T-helper 2 cell (primary cell): ENCODE measurements at places on chromosomes 7 and 10.

DNA sequence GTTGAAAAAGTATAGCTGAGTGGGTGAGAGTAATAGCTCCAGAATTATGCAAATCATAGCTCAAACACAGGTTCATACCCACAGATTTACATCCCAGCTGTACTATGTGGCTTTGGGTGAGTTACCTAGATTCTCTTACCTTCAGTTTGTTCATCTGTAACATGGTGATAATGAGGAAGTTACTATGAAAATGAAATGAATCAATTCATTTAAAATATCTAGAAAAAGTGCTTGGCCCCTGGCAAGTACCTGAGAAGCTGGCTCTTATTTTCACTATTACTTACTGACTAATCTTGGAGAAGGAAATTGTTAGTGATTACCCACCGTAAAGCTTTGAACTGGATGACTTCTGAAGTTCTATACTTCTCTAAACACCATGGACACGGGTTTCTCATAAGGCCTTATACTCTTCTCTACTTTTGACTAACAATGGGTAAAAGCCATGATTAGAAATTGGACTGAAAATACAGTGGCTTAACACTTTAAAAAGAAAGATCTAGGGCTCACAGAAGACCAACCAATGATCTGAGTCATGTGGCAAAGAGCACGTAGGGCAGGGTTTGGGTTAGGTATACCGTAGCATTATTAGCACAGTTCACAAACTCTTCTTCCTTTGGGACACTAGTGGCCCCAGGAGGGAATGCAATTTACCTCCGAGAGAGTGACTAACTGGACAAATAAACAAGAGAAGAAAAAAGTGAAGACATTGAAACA lies 149.2 kb downstream of the PLPP4 start:
- DNase-seq, result no peak

DNA sequence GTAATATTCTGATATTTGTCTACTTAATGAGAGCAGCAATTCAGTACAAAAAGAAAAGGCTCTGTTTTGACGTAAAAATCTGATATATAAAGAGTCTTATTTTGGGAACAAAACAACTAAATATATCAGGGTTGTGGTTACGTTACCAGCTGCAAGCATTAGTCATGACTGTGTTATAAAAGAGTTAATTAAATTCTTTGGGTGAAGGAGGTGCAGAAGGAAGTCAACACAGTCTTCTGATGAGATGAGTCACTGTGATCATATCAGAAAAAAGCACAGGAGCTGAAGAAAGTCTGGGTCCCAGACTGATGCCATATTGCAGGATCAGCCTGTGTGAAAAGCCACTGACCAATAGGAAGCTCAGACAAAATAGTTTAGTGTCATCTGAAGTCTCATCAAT lies 234.3 kb upstream of the TEX47 start:
- DNase-seq, result no peak

- no peak for DNase-seq
Observed at GRCh38 chr7:14024406-14024805, 34.9 kb upstream of the ETV1 start.

GRCh38 chr10:128058750-128059134 lies 67.5 kb downstream of the MKI67 start:
- no peak for DNase-seq

DNA sequence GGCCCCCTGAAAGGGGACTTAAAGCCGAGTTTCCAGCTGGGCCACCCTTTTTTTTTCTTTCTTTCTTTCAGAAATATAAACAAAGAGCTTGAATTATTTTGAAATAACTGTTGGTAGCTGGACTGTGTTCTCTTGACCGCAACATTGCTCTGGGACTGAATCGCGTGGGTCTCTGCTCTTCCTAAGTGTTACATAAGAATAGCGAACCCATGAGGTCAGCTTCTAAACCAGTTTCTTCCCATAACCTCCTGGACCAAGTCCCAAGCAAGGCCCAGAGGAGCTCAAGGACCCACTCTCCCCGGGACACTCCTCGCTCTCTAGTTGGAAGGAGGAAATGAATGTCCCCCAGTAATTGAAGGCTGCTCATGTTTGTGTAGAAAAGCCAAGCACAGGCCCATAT lies 91.1 kb downstream of the CXCL12 start:
- no peak for DNase-seq
